ENCODE measurements at places on chromosomes 6 and 20. TPM values are rescaled to one million over a fixed set of nuclear protein-coding genes. Genes with fewer than 3 reads are reported as not detected.

DNA sequence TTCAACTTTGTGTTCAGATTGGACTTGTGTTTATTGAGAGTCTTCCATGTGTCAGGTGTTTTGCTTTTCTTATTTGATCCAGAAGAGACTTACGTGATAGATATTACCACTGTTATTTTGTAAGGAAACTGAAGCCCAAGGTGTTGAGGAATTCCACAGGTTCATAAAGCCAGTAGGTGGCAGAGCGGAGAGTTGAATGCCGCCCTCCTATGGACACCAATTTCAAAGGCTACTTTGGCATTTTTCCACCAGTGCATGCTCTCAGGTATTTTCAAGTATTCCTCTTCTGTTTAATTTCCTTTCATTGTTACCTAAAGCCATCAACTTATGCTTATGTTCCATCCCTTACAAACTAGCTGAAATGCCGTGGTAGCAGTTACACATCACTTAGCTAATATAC, 14.0 kb upstream of the COL10A1 start:
- DNase-seq: no peak

DNA sequence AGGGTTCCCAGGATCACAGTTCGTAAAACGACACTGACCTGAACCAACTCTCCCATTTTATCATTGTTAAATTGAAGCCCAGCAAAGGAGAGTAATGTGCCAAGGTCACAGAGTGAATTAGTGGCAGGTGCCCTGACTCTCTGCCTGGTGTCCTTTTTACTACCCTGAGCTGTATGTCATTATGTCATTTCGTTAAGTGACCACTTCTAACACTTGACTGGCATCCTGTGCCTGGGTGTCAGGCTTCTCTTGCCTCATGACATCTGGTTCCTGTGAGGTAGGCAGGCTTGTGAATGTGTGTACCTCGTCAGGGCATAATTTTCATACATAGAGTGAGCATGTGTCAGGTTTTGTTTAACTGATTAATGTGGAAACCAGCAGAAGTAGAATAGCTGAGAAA, 48.6 kb downstream of the RALY start:
- no peak for DNase-seq

DNA sequence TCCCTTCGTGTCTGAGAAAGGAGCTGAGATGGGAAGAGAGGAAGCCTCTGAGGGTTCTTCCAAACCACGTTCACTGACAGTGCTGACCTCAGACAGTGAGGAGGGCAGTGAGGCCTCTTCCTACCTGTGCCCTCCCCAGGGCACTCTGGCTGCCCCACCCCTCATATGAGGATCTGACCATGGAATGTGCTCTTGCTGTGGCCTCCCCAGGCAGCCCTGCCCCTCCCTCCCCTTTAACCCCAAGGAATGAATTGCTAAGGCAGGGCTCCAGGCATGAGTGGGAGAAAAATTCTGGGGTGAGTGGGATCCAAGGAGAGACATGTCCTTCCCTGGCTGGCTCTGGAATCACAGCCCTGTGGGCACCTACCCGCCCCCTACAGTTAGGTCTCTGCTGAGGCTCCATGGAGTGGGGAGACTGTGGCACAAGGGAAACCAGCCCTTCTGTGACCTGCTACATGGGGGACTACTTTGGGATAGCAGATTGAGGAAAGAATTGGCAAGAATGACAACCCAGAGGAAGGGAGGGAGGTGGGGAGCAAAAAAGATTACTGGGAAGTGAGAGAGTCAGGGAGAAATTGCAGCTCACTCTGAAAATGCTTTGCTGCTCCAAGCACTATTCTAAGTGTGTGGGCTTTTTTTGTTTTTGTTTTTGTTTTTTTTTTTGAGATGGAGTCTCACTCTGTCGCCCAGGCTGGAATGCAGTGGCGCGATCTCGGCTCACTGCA, 29.4 kb downstream of the TNXB start:
- no peak for DNase-seq

DNA sequence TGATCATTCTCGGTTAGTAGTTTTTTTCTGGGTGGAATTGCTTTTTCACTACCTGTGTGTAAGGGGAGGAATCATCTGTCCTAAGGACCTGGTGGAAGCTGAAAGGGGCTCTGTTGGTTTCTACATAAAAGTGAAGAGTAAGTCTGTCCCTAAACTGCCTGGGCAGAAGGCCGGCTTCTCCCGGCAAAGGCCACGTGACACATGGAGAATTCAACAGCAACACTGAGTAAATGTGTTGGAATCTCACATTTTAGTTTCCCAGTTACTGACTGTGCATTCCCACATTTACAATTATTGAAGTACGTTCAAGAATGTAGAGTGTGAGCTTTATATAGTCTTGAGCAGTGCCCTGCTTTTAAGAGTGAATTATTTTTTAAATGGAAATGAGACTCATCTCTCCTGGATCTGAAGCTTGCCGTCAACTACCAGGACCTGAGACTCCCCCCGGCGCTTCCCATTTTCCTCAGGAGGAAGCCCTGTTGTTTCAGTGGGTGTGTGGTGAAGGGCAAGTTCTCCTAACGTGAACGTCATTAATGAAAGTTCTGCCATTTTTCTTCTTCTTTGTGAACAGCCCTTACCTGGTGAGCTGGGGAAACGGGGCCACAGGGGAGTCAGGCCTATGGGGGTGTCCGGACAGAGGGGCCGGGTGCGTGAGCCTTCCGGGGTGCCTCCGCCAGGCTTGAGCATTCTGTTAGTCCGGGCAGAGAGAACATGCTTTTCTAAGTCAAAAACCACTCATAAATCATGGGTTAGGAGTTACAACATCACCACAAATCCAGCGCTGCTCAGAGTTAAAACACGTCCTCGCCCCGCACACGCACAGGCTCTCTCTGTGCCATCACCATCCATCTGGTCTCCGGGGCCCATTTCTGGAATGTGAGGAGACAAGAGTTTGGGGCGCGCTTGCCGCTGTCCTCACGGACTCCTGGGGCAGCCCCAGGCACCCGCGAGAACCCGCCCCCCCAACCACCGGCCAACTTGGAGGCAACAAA, 56.6 kb upstream of the SMOC2 start:
- no peak for DNase-seq

The VEGFA gene
- total RNA-seq: 196 TPM

The GPX5 gene
- total RNA-seq: not detected

DNA sequence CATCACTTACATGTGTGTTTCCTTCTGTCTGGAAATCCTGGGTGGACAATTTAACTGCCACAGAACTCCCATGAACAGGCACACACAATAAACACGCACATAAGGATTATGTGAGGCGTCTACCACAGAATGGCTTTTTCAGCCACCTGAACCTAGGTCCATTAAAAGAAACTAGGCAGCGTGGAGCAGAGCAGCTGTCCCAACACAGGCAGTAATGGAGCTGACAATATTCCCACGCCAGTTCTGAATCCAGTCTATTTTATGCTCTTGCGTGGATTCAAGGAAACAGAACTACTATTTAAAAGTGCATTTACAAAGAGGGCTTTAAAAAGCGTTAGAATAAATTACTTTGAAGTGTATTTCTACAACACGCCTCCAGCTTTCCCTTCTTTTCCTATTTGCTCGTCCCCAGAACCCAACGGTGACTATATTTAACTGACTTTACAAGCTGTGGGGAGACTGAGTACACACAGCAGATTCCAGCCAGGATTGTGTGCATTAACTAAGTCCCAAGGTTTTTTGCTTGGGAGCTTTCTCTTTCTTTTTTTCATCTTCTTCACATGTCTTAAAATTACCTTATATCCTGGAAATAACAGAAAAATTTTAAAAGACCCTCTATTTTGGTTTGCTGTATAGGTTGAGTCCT, 95.9 kb downstream of the GMDS start:
- DNase-seq: no peak

DNA sequence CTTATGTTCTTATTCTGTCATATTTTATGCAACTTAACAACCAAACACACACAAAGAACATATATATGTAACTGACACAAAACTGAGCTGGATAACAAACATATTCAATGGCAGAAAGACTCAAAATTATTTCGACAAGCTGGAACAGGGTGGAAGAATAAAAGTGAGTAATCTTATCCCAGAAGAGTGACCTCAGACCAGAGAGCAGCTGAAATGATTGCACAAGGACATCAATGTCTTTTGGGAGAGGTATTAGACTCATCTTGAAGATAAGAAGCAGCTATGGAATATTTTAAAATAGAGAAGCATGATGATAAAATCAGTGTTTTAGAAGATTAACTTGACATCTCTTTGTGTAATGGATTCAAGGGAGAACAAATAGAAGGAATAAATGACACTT, 191.6 kb upstream of the PRDM1 start:
- no peak for DNase-seq

DNA sequence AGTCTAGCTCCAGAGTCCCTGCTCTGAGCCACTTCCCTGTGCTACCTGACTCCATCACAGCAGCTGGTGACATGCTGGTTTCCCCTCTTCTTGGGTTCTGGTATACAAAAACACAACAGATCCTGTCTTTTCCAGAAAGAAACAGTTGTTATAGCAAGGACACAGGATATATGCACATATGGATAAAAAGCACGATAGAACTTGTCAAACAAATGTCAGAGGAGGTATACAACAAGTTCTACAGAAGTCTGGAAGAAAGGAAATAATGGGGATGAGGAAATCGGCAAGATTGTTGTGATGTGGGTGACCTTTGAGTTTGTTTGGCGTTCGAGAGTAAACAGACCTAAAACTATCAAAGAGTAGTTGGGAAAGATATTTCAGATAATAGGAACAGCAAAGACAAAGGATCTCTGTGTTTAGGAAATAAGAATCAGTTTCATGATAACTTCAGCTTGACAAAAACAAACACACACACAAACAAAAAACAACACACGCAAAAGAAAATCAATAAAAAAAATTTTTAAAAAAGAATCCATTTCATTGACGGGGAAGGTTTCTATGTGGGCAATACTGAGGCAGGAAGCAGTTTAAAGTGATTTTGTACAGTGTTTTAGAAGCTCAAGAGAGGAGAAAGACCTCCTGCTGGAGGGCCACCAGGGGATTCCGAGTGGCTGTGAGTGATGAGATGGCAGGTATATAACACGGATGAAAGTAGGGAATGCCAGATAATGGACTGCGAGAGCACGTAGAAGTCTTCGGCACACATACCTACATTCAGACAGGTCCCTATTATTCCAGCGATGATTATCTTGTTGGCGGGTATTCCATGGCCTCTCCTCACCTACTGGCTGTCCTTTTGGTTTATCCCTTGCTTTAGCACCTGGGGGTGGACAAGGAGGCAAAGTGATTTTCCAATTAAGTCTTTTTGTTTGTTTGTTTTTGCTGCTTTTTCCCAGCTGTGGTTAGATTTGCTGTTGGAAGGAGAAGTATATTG, 174.9 kb downstream of the HS3ST5 start:
- no peak for DNase-seq

The DEFB121 gene
- total RNA-seq: not detected

DNA sequence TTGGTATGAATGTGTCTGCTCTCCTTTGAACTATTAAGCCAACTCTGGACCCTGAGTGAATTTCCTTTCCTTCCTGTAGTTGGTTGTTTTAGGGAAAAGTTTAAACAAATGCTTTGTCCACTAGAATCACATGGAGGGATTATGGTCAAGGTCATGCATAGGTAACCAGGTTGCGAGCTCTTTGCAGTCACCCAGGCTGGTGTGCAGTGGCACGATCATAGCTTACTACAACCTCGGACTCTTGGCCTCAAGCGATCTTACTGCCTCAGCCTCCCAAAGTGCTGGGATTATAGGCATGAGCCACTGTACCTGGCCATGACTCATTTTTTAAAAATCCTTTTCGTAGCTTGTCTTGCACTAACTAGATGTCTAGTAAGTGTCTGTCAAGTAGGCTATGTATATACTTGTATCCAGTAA, 88.0 kb upstream of the SOX4 start:
- DNase-seq: no peak

- DNase-seq: no peak
Observed at GRCh38 chr6:85129881-85130280, 320.0 kb upstream of the NT5E start.

The ZFP57 gene
- not detected for total RNA-seq

DNA sequence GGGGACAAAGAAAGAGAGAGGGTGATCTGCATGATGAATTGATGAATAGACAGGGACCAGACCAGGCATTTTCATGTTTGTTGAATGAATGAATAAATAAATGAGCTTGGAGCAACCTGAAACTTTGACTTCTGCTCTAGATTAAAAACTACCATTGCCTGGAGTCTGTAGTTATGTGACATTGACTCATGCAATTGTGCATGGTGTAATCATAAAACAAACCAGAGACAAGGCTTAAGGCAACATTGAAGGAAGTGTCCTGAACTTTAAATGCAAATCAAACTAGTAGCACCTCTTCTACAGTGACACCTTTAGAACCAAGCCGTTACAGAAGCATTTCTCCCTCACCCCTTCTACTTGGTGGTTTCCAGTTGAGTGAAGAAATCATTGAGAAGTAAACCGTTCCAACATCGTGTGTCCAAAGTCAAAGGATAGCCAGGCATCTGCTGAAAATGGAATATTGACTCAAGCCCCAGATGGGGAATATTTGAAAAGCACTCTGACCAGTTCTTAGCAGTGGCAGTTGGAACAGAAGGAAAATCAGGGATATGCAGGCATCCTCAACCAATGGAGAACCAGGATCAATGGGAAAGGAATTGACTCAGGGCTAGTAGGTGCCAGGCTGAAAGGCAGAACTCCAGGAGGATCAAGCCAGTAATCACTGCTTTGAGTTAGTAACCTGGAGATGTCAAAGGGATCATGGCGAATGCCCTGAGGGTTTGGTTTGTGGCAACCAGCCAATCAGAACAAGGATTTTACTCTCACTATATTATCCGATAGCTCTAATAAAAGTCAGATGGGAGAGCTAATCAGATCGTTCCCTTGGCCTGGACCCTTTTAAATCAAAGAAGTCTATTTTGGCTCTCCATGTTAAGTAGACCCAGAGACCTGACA, 171.2 kb upstream of the TSHZ2 start:
- DNase-seq: no peak

DNA sequence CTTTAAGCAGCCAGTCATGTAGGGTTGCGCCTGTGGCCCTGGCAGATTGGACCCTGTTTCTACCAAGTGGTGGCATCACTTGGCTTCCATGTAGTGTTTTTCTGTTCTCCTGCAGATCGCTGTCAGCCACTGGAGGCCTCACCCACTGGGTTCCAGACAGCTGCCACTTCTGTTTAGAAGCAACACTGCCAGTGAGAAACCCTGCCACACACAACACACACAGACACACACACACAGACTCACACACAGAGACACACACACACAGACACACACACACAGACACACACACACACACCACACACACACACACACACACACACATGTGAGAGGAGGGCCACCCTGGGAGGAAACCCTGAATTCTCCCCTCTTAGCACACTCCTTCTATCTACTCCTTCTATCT, 51.8 kb downstream of the UTRN start:
- DNase-seq: no peak

- DNase-seq: no peak
Observed at GRCh38 chr6:29723262-29723665, at the start of gene HLA-F. HLA-F (plus strand) TSS chr6:29723434; CDS start chr6:29723464, 30 bp downstream.

- no peak for DNase-seq
Observed at GRCh38 chr6:23371132-23371915, 754.7 kb upstream of the NRSN1 start.

The GSTA3 gene
- 2.1 TPM for total RNA-seq

The PRDM1 gene
- total RNA-seq: 13.9 TPM

DNA sequence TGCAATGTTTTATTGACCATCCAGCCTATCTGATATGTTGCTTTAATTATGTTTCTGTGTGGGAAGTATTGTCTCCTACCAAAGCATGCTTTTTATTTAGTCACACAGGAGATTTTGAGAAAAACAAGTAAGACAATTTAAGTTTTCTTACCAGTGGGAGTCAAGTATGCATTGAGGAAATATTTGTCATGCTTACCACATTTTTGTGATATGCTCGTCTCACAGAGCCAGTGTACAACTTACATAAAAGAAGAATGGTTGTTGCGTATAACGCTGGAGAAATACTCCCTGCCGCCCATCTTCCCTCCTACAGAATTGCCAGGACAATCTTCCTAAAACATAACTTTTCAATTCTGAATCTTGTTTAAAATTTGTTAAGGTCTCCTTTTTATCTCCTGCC, 37.1 kb upstream of the FILIP1 start:
- no peak for DNase-seq
